HCT116 (cell line): ENCODE measurements at places on chromosomes 5 and 9. TPM values are rescaled to one million over a fixed set of nuclear protein-coding genes. Genes with fewer than 3 reads are reported as not detected.

Gene PCDHA7
- total RNA-seq, result not detected

Gene ATG12
- 270 TPM for total RNA-seq

DNA sequence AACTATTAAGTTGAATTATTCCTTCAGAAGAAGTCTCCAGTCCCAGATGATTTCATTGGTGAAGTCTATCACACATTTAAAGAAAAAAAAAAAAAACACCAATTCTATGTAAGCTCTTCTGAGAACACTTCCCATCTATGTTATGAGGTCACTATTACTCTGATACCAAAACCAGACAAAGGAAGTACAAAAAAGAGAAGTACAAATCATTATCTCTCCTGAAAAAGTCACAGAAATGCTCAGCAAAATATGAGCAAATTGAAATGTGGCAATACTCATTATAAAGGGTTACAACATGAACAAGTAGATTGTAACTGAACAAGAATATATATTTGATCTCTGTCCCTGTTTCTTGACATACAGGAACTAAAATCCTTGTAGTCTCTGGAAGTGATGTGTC lies 280.4 kb downstream of the TLE1 start:
- 0 out of 2 replicates have a peak, but pooled peaks cover 3% of the 10 kb centered on the region for H3K4me1 ChIP-seq
- H3K36me3 ChIP-seq, result no peaks in the 10 kb centered on the region
- no peaks in the 10 kb centered on the region for H3K27me3 ChIP-seq

DNA sequence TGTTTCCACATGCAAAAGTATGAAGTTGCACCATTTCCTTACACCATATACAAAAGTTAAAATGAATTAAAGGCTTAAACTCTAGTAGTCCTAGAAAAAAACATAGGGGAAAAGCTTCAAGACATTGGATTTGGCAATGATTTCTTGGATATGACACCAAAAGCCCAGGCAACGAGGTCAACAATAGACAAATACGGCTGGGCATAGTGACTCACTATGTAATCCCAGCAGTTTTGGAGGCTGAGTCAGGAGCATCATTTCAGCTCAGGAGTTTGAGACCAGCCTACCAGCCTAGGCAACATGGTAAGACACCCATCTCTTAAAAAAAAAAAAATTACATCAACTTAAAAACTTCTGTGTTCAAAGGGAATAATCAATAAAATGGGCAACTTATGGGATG lies 30.9 kb upstream of the SREK1 start:
- H3K27ac ChIP-seq, result no peak overlapping the region
- no peak overlapping the region for H3K4me3 ChIP-seq
- no peaks in the 10 kb centered on the region for H3K36me3 ChIP-seq
- no peaks in the 10 kb centered on the region for H3K27me3 ChIP-seq
- peaks cover 8% of the 10 kb centered on the region; the same call in 1 of the 2 replicates for H3K4me1 ChIP-seq

DNA sequence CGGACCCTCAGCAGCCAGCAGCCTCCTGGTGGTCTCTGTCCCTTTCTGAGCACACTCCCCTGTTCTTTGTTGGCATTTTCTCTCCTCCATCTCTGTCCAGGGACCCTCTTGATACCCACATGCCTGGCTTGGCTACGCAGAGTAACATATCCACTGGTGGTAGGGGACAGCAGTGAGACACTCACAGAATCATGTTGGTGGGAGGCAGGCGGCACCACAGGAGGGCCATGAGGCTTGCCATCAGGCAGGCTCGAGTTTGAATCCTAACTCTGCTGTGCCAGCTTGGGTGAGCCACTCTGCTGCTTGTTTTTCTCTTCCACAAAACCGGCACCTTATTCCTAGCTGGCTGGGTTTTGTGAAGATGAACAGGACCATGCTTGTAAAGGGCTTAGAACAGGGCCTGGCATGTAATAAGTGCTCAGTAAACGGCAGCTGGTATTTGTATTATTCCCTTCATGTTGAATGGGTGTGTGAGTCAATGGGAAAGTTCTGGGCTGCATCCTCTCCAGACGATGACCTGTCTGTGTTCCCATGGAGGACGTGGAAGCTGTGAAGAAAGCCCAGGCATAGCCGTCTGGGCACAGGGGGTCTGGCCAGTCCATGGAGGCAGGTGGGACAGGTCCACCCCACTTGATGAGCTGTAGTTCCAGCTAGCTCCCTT lies 2.3 kb downstream of the COL27A1 start:
- H3K27ac ChIP-seq, result no peak overlapping the region
- no peaks in the 10 kb centered on the region for H3K36me3 ChIP-seq
- DNase-seq, result no peak
- H3K4me3 ChIP-seq, result no peak overlapping the region
- peaks cover 12% of the 10 kb centered on the region for H3K4me1 ChIP-seq

DNA sequence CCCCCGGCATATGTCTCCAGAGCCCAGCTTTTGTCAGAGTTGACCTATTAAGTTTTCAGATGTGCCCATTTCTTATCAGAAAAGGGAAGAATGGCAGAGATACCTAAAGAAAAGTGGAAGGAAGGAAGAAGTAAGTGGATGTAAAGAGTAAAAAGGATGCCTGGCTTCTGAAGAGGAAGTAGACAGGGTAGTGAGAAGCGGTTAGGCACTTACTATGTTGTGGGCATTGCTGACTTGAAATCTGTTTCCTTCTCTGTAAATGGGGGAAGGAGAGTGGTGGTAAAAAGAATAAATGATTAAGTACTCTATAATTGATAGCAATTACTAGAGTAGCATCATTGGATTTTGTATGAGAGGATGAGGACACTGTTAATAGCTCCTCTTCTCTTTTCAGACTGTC lies 9.9 kb downstream of the ANP32B start:
- no peak overlapping the region for H3K27ac ChIP-seq
- H3K4me3 ChIP-seq, result no peak overlapping the region
- H3K36me3 ChIP-seq, result peaks cover 18% of the 10 kb centered on the region

- H3K27me3 ChIP-seq, result peaks cover 30% of the 10 kb centered on the region
- no peak overlapping the region for H3K4me3 ChIP-seq
- no peaks in the 10 kb centered on the region for H3K36me3 ChIP-seq
These were observed 91.1 kb upstream of the CD180 start for GRCh38 chr5:67287510-67288268.

DNA sequence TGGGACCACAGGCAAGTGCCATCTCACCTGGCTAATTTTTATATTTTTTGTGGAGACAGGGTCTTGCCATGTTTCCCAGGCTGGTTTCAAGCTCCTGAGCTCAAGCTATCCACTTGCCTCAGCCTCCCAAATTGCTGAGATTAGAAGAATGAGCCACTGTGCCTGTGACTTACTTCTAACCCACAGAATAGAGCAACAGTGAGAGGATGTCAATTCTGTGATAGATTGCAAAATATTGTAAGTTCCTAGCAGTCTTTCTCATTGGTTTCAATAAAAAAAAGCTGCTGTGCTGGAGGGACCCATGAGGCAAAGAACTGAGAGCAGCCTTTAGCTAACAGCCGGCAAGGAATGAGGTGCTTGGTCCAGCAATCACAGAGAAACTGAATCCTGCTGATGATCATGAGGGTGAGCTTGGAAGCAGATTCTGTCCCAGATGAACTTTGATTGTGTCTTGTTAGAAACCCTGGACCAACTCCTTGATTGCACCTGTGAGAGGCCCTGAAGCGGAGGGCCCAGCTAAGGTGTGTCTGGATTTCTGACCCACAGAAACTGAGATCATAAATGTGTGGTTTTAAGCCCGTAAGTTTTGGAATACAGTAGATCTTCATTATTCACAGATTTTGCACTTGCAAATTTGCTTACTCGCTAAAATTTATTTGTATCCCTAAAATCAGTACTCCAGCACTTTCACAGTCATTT lies 149.7 kb downstream of the GCNT1 start:
- H3K4me3 ChIP-seq, result no peak overlapping the region
- no peaks in the 10 kb centered on the region for H3K36me3 ChIP-seq
- H3K27ac ChIP-seq, result no peak overlapping the region
- peaks cover 23% of the 10 kb centered on the region for H3K27me3 ChIP-seq

GRCh38 chr5:21030981-21031380 lies 1043.0 kb upstream of the CDH18 start:
- no peaks in the 10 kb centered on the region for H3K36me3 ChIP-seq
- no peak overlapping the region for H3K27ac ChIP-seq
- H3K27me3 ChIP-seq, result no peaks in the 10 kb centered on the region
- no peaks in the 10 kb centered on the region for H3K4me1 ChIP-seq
- no peak overlapping the region for H3K4me3 ChIP-seq

- H3K36me3 ChIP-seq, result no peaks in the 10 kb centered on the region
- no peak for DNase-seq
- no peaks in the 10 kb centered on the region for H3K4me1 ChIP-seq
- H3K4me3 ChIP-seq, result no peak overlapping the region
These were observed 957.8 kb upstream of the TYRP1 start for GRCh38 chr9:11735391-11735790.

- H3K27me3 ChIP-seq, result no peaks in the 10 kb centered on the region
- no peak overlapping the region for H3K4me3 ChIP-seq
- H3K36me3 ChIP-seq, result no peaks in the 10 kb centered on the region
- no peak for DNase-seq
- H3K4me1 ChIP-seq, result peaks cover 34% of the 10 kb centered on the region
These were observed 24.6 kb downstream of the UBAP1 start for GRCh38 chr9:34203275-34203991.

- no peak overlapping the region for H3K4me3 ChIP-seq
- H3K4me1 ChIP-seq, result no peaks in the 10 kb centered on the region
- no peaks in the 10 kb centered on the region for H3K27me3 ChIP-seq
- no peaks in the 10 kb centered on the region for H3K36me3 ChIP-seq
- H3K27ac ChIP-seq, result no peak overlapping the region
These were observed 317.0 kb upstream of the RPS23 start for GRCh38 chr5:82595113-82595512.

DNA sequence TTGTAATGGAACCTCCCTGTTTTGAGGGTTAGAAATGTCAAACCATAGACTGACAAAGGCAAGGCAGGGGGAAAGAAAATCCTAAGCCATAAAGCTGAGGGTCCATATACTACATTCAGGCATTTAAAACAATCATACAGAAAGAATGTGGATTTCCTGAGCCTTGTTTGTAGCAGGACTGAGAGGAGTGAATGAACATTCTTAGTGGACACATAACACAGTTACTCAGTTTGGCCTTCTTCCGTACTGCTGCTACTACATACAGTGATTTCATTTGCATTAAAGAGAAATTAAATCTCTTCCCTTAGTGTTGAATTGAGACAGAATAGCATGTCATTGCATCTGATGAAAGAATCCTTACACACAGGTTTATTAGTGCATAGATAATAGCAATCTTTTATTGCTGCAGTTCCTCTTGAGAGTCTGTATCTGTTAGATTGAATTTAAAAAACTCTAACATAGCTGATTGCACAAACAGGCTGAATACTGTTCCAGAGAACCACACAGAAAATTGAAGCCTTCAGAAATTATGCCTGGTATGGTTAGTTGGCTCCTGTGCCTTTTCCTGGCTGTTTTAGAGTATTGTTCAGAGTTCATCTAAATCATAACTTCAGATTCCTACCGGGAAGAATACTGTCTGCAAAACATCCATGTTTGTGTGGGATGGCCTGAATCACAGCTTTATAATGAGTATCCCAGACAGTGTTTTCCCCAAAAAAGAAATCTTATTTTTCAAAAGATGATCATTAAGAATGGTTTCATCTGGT lies 2.0 kb upstream of the MTX3 start:
- no peak overlapping the region for H3K4me3 ChIP-seq
- H3K27ac ChIP-seq, result no peak overlapping the region
- H3K4me1 ChIP-seq, result peaks cover 8% of the 10 kb centered on the region; the same call in 1 of the 2 replicates

DNA sequence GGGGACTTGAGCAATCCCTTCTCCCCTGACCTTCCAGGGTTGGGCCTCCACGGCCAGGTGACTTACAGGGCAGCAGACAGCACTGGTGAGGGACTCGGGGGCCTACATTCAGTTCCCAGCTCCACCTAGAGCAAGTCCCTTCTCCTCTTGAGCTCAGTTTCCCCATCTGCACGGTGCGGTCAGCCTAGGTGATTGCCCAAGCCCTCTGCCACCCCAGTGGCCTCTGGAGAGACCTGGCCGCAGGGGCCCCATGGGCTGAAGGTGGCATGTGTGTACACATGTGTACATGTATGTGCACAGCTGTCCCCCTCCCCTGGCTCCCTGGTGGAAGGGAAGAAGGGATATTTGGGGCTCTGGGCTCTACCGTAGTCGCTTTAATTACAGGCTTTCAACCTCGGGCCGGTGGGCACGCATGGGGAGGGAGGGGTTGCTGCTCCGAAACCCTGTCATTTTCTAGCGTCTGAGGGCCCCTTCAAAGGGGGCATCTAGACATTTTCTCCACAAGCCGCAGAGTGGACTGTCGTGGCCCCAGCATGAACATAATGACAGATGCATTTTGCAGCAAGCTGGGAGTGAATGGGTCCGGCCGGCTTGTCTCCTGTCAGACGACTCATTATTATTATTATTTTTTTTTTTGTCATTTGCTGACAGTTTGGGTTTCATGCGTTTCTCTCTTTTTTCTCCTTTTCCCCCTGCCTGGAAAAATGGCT lies 44.0 kb downstream of the ASS1 start:
- H3K4me3 ChIP-seq, result no peak overlapping the region
- H3K4me1 ChIP-seq, result no peaks in the 10 kb centered on the region
- H3K27ac ChIP-seq, result no peak overlapping the region
- DNase-seq, result no peak
- H3K27me3 ChIP-seq, result no peaks in the 10 kb centered on the region

Gene SLC4A9
- 0.49 TPM for total RNA-seq

- no peak overlapping the region for H3K4me3 ChIP-seq
- no peaks in the 10 kb centered on the region for H3K36me3 ChIP-seq
- no peaks in the 10 kb centered on the region for H3K4me1 ChIP-seq
- H3K27me3 ChIP-seq, result no peaks in the 10 kb centered on the region
- DNase-seq, result no peak
These were observed 171.5 kb downstream of the EDIL3 start for GRCh38 chr5:84213212-84213611.

DNA sequence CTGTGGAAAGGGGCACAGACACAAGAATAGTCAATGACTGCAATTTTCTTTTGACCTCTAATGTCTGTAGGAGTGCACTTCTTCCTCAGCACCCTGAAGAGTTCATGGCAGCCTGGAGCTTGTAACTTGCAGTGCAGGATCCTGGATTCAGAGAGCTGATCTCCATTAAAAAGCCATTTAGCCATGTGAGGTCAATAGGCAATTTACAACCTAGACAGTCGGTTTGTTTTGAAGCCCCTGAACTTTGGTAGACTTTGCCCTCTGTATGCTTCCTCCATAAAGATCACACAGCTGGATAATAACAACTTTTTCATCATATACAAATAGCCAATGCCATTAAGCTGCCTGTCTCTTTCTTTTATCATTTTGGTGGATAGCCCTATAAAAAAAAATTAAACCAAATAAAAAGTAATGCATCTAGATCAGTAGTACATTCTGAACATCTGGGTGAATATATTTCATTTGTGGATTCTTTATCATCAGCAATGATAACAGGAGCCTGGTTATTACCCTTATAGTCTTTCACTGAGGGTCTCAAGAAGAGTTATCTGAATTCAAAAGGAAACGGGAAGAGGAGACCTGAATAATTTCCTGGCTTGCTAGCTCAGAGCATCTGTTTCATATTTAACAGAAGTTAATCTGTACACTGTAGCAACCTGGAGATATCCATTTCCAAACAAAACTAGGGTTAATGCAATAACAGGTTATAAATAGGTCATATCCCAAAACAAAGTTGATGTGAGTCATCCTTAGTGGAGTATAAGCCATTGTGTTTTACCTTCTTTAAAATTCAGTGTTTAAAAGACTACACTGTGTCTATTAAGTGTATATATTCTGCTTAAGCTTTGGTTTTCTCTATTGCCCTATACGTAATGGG lies 193.8 kb upstream of the ACTBL2 start:
- no peak for DNase-seq
- no peaks in the 10 kb centered on the region for H3K4me1 ChIP-seq
- no peak overlapping the region for H3K4me3 ChIP-seq
- no peaks in the 10 kb centered on the region for H3K27me3 ChIP-seq
- H3K36me3 ChIP-seq, result no peaks in the 10 kb centered on the region

Gene GPR150
- not detected for total RNA-seq
